ENCODE measurements at places on chromosomes 1 and 21. TPM values are rescaled to one million over a fixed set of nuclear protein-coding genes. Genes with fewer than 3 reads are reported as not detected.

TSSK3 gene
- total RNA-seq: 2.7 TPM

GUCA2B gene
- total RNA-seq: not detected

SELE gene
- 3.1 TPM for total RNA-seq

NTNG1 gene
- 4.2 TPM for total RNA-seq

GJA4 gene
- total RNA-seq: 5.3 TPM

TRIM67 gene
- not detected for total RNA-seq

SGIP1 gene
- 0.10 TPM for total RNA-seq

RHBDL2 gene
- total RNA-seq: 5.9 TPM

INKA2 gene
- 7.3 TPM for total RNA-seq

FAM163A gene
- total RNA-seq: 0.29 TPM

CFHR4 gene
- not detected for total RNA-seq

CD1C gene
- total RNA-seq: 4.3 TPM

ELF3 gene
- 33.9 TPM for total RNA-seq

Measured in suprapubic skin (tissue), 4 donors.